ENCODE measurements at places on chromosomes 5 and 9.

- no peak for DNase-seq
Observed at GRCh38 chr5:36696059-36696673, 89.8 kb downstream of the SLC1A3 start.

GRCh38 chr9:37100741-37101140, 19.6 kb upstream of the ZCCHC7 start:
- no peak for DNase-seq

GRCh38 chr9:1528456-1528855, 478.3 kb downstream of the DMRT2 start:
- no peak for DNase-seq

DNA sequence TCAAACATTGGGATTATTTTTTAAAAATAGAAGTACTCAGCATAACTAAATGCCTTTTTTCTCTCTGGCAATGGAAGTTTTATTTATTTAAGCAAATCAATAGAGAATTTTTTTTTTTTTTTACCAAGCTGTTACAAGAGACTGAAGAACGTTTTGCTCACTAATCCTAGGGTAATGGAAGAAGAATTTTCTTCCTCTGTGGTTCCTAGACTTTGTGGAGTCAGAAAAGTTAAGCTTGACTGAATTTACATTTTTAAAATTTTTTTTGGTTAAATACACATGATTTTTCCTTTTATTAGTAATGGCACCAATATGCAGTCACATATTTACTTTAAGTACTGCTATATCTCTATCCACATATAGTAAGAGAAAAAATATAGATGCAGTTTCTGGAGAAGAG, 189.8 kb downstream of the PCSK1 start:
- no peak for DNase-seq

DNA sequence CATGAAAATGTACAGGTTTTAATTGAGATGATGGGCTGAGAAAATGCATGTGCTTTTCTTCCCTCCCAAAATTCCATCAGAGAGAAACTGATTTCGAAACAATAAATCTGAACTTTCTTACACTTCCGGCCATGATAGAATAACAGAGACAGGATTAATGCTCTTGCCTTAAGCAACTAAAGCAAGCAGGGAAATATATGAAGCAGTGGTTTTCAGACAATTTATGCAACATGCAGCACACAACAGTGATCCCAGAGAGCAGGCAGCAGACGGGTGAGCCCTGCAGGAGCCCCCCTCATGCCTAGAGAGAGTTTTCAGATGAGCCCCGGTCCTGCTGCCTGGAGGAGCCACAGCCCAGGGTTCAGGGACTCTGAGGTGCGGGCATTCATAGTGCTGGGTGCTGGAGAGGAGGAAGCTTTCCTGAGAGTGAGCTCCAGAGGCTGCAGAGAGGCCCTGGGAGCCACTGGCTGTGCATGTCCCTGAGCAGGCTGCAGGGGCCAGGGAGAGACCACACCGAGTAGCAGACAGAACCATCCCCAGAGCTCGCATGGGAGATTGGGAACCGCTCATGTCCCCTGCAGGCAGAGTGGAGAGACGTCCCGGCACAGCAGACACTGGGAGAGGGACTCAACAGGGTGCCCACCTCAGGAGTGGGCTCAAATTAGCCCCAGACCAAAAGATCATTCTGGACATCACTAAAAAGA, 143.5 kb downstream of the OLFM1 start:
- DNase-seq = no peak

DNA sequence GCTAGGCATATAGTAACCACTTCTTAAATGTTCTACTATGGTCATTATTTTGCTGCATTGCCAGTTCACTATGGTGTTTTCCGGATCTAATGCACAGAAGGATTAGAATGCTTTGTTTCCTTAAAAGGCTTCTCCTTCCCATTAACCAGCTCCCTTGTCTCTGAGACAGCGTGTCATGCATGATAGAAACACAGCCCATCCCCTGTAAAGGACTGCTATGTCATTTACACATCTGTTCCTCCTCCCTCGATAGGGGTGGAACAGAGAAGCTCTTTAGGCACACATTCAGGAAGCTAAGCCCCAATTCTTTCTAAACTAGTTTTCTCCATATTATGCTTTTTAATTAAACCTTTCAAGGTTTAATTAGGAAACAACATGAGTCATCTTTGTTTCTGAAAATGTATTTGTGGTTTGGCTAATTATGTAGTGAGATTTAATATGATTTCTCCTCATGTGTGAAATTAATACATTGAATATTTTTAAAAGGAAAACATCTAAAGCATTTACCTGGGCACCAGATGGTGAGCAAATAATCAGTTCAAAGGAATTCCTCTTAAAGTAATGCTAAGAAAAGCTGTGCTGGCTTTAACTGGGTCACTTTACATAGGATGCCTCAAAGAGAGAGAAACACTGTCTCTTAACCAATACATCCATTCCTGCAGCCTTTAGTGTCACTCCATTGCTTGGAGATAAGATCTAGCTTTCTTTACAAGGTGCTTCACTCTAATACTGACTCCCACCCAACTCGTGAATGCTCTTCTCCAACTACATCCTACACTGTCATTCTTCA, 133.3 kb upstream of the PPP1R2B start:
- DNase-seq = no peak

DNA sequence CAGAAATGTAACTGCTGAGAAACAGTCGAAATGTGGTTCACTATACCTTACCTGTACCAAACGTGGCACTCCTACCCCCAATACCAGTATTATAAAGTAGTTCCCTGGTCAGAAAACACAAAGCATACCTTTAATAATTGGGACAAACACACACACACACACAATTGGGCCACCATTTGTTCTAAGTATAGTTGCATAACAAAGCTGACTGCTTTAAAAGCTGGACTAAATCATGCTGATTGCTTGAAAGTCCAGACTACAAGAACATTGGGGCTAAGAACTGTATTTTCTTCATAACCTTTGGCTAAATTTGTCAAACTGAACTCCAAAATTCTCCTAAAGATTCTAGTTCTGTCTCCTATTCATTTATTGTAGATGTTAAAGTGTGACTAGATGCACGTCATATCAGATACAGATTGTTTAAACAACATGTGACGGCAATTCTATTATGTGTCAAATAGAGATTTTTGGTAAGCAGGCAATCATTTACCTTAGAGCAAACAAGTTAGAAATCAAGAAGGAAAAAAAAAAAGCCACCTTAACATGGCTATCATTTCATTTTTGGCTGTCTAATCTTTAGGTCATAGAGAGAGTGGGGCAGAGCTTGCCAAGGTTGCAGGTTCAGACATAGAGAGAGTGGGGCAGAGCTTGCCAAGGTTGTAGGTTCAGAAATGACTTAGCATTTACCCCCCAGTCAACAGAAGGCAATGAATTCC, 265.1 kb downstream of the ARL15 start:
- no peak for DNase-seq

DNA sequence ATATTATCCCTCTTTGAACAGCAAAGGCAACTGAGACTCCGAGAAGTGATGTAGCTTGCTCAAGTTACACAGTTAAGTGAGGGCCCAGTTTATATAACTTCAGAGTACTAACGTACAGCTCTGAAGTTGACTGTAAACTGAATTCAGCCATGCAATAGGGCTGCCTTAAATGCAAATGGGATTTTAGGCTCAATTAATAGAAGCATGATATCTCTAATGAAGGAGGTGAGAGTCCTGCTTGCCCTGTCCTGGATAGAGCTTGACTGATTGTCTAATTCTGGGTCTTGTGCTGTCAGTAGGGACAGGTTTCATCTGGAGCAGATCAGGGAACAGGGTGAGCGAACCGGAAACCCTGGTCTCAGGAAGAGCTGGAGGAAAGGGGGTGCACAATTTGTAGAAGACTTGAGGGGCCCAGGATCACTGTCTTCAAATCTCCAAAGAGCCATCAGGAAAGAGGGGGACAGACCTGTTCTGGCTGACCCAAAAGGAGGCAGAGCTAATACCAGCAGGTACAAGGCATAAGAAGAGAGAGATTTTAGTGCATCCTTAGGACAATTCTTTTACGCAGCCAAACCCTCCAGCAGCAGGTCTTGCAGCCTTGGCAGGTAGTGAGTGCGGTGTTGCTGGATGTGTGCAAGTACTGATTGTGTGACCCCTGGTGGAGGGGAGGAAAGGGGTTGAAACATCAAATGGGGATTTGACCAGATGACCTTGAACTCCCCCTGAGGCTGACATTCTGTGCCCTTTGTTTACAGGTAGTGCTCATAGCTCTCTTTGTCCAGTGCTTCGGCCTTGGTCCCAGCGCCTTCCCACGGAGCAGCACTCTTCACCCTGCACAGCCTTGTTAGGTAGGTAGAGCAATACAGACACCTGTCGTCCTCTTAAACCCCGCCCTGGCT, 13.0 kb downstream of the GSN start:
- DNase-seq = no peak

DNA sequence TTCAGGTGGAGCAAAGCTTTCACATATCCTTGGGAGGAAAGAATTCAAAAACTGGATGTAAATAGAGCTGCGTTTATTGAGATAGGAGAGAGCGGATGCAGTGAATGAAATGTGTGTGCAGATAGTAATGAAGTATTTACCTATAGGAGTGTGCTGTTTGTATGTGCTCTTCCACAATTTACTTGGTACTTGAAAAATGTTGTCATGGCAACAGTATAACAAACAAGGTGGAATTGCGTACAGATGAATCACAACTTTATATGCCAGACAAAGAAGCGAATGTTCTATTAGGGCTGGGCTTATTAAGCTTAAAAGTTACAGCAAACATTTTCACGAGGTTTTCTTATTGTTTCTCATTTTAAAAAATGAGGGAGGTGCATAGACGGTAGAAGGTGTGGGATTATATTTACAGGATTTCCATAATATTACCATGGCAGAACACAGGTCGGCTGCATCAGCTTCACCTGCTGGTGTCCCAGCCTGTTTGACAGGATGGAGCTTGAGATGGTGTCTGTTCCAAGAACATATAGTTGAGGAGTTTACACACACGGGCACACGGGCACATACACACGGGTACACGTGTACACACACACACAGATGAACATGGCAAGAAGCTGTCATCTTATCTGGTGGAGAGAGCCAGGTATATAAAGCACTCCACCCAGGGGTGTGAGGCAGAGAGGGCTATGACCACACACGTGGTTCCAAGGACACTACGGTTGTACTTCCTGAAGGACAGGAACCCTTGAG, 155.7 kb downstream of the RMI1 start:
- peak; percentile 50 for DNase-seq

DNA sequence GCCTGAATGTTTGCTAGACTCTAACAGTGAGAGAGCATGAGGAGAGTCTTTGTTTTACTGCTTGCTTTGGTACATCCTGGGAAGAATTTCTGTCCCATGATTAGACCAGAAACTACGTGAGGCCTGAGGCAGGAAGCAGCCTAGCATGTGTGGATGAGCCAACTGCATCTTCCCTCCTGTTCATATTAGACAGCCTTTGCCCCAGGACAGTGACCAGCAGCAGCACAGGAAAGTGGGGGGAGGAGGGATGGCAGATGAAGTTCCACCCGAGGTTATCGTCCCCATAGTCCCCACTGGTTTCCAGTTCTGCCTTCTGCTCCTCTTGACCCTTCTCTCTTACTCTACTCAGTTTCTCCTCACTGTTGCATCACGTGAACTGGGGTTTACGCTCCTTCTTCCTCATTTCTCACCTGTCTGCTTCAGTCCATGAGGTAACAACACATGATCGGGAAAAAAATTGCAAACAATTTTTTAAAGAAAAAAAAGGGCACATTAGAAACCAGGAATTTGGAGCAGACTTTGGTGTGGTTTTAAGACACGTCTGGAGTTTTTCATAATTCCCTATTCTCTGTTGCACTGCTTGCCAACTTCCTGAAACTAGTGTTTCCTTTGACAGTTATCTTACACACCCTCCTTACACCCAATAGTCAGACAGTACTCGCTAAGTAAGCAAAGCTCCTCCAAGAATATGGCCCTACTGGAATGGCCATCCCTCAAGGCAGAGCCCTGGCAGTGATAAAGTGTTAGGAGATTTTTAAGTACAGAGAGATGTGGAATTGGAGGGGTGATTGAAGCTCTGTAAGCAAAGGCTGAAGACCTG, 84.1 kb downstream of the SNX18 start:
- no peak for DNase-seq

- no peak for DNase-seq
Observed at GRCh38 chr5:146218168-146218567, 14.8 kb downstream of the RBM27 start.

DNA sequence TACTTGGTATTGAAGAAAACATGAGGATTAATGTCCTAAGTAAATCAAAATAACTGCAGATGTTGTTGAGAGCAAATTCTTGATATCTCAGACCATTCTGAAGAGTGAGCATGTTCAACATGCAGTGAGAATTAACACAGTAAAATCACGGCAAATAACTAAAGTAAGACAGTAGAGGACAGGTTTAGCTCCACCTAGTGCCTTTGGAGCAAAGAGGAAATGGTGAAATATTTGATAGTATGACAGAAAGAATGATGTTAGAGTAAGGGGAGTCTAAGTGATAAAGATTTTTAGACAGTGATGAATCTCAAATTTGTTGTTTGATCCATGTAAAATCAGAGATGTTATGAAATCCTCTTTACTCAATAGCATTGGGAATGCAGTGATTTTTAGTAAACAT, 424.2 kb downstream of the TMEM161B start:
- no peak for DNase-seq

DNA sequence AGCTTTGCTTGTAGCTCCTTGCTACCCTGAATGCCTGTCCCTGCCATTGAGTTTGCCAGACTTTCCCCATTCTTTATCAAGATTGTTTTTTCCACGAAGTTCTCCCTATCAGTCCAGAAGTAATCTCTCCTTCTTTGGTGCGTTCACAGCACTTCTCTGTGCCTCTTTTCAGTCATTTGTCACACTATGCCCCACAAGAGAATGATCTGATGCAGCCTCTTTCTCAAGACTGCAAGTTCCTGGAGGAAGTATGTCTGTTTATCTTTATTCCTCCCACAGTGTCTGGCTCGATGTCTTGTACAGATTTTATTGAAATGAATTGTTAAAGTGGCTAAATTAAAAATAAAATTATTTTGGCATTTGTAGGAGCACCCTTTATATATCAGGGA, 99.3 kb downstream of the CCDC192 start:
- no peak for DNase-seq

GRCh38 chr9:98856982-98857381, 49.5 kb downstream of the GALNT12 start:
- DNase-seq = no peak

DNA sequence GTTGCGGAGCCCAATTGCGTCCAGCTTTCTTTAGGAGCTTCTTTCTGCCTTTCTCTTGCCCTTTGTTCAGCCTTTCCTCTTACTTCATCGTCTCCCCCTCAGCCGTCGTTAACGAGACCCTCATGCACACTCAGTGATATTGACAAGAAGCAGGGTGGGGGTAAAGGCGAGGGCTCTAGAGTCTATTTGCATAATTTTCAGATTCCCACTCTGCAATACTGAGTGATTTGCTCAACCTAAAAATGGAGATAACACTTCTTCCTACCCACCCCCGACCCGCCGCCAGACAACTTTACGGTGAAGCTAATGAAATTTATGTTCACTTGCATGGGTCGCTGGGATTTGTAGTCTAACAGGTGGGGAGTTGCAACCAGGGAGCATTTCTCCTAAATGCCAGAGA, 1.3 kb upstream of the TBC1D2 start:
- peak; percentile 23 for DNase-seq

GRCh38 chr5:13653709-13654108, 290.8 kb downstream of the DNAH5 start:
- DNase-seq = no peak
